Suppressor macrophage (primary cell): ENCODE measurements at places on chromosomes 1 and 21.
A peak's percentile ranks its signal among the peaks of the same experiment; 100 is the strongest.

DNA sequence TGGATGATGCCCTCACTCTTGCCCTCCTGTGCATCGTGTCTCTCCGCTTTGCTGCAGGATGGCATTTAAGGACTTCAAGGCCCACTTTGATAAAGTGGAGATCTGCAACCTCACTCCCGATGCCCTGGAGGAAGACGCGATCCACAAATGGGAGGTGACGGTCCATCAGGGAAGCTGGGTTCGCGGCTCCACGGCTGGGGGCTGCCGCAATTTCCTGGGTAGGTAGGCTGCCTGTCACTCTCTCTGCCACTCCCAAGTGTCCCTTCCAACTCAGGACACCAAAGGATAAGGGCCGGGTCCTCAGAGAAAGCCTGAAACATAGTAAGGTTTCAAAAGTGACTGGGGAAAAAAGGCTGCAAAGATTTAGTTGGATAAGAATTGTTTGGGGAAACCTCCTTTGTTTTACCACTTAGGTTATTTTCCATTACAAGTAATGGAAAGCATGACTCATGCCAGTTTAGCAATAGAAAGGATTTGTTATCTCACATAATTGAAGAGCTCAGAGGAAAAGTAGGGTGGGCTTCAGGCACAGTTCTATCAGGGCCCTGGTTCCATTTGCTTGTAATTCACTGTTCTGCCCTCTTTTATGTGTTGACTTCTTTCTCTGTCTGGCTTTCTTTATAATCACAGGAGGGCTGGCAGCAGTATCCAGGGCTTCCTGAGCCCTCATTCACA is 31.9 kb downstream of the CAPN9 start:
- no peak for DNase-seq

DNA sequence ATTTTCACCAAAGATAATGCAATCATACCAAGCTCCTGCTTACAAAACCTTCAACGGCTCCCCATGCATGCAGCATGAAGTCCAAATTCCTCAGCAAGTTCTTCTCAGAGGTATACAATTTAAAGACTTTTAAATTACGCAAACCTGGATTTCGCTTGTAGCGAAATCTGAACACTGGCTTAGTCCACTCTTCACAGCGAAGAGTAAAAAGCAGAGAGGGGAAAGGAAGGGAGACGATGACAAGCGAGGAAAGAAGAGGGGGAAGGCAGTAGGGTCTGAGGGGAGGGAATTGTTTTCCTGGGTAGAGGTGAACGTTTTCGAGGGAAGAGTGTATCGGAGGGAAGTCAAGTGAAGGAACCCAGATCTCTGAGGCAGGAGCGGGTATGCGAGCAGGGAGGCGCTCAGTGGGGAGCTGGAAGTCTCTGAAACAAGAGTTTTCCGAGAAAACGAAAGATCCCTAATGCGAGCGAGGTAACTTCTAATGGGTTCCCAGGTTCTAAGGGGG is 790 bp downstream of the TESK2 start:
- peak; percentile 28 for DNase-seq

GRCh38 chr21:34781526-34781925 is 112.7 kb downstream of the CLIC6 start:
- DNase-seq: no peak

DNA sequence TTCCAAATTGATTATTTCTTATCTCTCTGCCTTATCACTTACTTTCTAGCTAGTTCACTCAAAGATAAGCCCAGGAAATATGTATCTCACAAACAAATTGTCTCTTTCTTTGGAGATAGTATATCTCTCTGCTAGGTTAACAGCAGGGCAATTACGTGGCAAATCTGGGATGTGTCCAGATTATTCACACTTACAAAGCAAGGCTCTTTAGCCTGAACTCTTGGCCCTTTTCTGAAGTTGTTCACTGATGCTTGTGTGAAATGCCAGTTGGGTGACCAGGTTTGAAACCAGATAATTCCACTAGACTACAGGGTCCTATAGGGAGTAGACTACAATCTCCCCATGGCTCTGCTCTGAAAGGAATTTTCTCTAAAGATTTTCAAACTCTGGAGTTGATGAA is 30.8 kb upstream of the FAM78B start:
- no peak for DNase-seq

DNA sequence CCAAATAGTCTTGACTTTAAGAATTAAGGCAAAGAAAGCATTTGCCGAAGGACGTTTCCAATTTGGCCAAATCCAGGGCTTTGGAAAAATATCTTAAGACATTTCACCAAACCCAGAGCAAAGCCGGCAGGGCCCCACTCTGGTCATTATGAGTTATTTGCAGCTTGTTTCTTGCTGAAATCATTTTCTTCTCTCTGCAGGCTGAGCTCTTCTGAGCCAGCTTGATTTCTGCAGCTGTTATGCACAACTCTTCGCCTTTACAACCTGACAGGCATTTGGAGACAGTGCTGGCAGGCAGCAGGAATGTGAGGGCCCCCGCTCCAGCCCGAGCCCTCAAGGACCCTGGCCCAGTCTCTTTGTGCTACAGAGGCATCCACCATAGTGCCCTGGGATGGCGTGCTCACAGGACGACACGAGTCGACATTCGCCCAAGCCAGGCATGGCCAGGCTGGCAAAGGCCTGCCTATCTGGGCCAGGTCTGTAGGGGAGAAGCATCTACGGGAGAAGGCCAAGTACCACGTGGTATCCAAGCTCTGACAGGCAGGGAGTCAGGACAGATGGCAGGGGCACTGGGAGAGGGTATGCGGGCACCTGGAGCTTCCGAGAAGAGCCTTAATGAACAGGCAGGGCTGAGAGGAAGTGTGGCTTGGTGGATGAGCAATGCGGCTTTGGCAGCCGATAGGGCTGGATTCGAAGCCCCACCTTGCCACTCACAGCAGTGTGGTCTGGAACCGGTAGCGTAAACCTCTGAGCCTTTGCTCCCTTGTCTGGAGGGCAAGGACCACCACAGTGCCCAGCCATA is 32.3 kb downstream of the SYF2 start:
- no peak for DNase-seq

DNA sequence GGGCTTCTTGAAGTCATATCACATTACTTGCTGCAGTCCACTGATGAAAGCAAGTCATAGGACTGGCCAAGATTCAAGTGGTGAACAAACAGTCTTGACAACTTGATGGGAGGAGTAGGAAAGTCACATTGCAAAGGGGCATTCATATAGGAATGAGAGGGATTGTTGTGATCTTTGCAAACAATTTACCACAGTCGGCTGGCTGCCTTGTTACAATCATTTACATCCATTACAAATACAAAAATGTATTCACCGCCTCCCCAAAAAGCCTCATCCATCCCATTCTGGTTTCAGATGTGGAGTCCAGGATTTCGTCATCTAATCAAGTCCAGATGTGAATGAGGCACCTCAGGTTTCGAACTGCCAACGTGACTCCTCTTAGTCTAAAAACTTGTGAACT is 26.8 kb downstream of the GORAB start:
- DNase-seq: no peak

DNA sequence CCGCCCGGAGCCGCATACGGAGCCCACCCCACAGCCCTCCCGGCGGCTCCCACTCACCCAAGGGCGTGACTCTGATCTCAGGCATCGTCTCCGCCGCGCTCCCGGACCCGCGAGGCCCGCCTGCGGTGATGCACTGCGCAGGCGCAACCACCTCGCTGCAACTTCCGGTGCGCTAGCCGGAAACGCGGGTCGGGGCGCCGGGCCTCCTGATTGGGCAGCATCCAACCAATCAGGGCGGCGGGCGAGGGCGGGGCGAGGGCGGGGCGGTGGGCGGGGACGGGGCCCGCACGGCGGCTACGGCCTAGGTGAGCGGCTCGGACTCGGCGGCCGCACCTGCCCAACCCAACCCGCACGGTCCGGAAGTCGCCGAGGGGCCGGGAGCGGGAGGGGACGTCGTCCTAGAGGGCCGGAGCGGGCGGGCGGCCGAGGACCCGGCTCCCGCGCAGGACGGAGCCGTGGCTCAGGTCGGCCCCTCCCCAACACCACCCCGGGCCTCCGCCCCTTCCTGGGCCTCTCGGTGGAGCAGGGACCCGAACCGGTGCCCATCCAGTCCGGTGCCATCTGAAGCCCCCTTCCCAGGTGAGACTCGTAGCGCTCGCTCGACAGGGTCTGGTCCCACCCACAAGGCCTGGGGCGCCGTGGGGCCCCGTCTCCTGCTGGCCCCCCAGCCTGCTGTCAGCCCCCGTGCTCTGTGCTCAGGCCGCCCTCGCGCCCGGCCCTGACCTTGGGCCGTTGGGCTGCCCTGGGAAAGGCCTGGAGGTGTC is at the start of the genes CPTP and INTS11:
TSS of gene CPTP (plus strand) at position 279 of the 764 bp plus-strand sequence. CDS start 2,109 bp downstream, outside the sequence.
TSS of gene INTS11 (minus strand) at position 137 of the 764 bp plus-strand sequence. CDS start at position 85, 52 bp downstream.
- DNase-seq: peak; percentile 99

DNA sequence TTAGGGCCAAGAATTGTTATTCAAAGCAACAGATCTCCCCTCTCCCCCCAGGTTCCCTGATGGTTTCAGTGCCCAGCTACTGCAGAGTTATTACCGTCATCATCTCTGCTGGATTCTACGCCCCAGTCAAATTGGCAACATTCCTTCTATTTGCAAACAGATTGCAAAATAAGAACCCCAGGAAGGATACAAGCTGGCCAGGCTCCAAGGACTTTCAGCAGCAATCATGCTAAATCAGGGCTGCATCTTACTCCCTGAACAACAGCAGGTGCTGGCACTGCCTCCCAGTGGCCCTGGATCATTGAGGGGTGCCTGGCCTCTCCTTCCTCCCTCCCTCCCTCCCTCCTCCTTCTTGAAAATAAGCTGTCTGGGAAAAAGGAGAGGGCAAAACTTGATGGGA is 521.6 kb upstream of the BEND5 start:
- DNase-seq: no peak

- DNase-seq: no peak
These were observed 8.1 kb upstream of the GREM2 start for GRCh38 chr1:240619906-240620621.

DNA sequence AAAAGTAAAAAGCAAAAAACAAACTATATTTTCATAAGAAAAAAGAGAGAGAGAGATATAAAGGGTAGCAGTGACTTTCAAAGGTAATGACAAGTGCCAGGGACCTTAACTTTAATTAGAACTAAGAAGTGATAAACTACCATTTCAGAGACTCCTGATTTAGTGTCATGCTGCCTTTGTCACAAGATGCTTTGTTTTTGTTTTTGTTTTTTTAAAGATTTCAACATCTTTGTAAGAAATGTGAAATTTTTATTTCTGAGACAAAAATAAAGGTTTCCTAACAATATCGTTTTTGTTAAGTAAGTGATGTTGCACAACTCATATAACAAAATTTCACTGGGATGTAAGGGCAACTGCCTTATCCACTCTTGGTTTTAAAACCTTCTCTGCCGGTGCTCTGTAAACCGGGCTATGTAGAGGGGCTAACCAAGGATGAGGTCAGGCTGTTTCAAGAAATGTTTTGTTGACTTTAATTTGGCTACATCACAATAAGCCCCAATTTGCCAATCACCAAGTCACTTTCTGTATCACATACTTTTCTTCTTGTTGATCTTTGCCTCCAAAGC is 35.2 kb upstream of the SYT2 start:
- no peak for DNase-seq

GRCh38 chr21:45302082-45303061 is 14.7 kb upstream of the POFUT2 start:
- peak; percentile 32 for DNase-seq

- peak; percentile 95 for DNase-seq
These were observed 30.6 kb downstream of the SYT6 start for GRCh38 chr1:114122941-114123618.

DNA sequence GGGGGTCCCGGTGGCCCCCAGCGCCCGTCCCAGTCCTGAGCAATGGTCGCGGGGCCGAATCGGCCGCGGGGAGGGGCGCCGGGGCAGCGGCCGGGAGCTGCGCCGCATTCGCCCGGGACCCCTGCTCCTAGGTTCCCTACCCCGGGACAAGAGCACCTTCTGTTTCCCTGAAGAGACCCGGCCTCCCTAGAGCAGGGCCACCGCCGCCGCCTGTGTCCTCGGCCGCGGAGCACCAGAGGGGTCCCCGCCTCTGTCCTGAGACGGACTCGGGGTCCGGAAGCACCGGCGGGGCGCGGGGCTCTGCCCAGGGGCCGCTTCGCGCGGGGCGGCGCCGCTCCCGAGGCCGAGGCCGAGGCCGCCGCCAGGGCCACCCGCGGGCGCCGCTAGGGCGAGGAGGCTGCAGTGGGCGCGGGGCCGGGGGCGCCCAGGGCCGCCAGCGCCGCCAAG is 157.9 kb downstream of the CASZ1 start:
- no peak for DNase-seq

GRCh38 chr1:88800382-88801051 is 90.8 kb downstream of the GTF2B start:
- DNase-seq: peak; percentile 8

DNA sequence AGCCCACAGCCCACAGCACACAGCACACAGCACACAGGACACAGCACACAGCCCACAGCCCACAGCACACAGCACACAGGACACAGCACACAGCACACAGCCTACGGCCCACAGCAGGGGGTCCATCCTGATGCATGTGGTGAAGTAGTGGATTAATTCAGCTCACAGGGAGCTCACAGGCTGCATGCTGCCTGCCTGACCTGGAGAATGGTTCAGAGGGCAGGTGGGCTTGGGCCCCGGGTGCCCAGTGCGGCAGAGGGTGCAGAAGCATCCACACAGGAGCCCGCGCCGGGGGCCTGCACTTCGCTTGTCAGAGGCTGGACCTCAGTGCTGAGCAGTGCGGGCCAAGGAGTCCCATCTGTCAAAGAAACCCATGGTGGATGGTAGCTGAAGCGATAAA is 21.1 kb upstream of the AJAP1 start:
- no peak for DNase-seq

GRCh38 chr1:198278943-198279342 is 122.1 kb downstream of the NEK7 start:
- DNase-seq: no peak

DNA sequence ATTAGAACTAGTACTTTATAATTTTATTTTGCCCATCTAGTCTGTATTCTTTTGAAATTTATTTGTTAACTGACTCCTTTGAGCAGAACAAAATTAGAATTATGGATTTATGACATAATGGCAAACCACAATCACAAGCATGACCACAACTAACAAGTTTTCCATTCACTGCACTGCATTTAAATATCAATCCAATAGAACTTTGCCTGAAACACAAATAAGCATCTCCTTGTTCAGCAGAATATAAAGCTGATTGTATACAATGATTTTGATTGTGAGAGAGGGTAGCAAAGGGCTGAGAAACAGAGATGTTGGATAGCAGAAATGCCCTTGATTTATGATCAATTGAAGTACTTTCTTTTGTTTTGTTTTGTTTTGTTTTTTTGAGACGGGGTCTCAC is 495.5 kb upstream of the RGS18 start:
- no peak for DNase-seq

GRCh38 chr1:198176179-198176578 is 19.4 kb downstream of the NEK7 start:
- no peak for DNase-seq
